ENCODE measurements at places on chromosomes 3 and 15. TPM values are rescaled to one million over a fixed set of nuclear protein-coding genes. Genes with fewer than 3 reads are reported as not detected.

The LMAN1L gene
- not detected for total RNA-seq

The SERPINI2 gene
- not detected for total RNA-seq

The QRICH1 gene
- total RNA-seq, result 53.6 TPM

The KCNMB2 gene
- not detected for total RNA-seq

The ZNF619 gene
- 4.9 TPM for total RNA-seq

DNA sequence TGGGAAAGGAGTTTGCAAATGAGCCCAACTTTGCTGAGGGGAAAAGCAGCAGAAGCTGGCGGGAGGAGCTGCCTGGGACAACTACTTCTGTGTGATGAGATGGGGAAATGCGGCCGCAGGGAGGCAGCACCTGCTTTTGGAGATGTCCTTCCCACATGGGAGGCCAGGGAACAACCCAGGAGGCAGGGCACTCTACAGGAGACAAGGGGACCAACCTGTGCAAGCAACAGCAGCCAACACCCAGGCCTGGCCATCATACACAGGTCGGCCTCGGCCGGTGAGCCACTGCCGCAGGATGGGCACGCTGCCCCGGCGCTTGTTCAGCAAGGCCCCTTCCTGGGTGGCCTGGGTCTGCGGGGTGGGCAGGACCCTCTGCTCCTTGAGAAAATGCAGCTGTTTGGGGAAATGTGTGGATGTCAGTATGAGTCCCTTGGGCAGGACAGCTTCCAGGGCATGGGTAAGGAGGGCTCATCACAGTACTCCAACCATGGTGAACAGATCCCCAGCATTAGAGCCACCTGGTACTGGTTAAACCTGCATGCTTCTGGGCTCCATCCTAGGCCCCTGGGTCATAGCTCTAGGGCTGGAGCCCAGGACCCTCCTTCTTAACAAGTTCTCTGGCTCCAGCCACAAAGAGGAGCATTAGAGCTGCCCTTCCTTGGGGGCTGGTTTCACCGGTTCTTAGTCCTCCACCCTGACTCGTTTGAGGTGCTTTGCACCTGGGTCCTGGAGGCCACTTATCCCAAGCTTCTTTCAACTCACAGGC is 11.6 kb downstream of the EPB42 start:
- DNase-seq, result no peak

DNA sequence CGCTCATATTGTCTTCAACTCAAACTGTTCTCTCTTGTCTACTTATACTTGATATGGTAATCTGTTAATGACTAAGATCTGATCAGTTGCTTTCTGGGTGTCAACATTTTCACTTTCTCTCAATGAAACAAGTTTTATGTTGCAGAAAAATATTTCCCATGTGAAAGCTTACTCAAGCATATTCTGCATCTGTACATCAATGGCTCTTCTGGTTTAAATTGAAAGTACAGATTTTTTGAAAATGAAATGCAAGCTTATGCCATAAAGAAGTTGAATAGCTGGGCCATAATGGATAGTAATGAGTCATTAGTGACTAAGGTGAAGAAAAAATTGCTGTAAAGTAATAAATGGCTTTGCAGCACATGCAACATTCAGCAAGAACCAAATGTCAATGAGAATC is 140.7 kb downstream of the BCHE start:
- no peak for DNase-seq

GRCh38 chr15:38885471-38885952 is 320.9 kb upstream of the RASGRP1 start:
- DNase-seq, result no peak

GRCh38 chr3:20054549-20054987 is 14.3 kb downstream of the KAT2B start:
- peak; percentile 100 for DNase-seq

- DNase-seq, result peak; percentile 57
Observed at GRCh38 chr15:87777054-87777561, 479.4 kb downstream of the NTRK3 start.

DNA sequence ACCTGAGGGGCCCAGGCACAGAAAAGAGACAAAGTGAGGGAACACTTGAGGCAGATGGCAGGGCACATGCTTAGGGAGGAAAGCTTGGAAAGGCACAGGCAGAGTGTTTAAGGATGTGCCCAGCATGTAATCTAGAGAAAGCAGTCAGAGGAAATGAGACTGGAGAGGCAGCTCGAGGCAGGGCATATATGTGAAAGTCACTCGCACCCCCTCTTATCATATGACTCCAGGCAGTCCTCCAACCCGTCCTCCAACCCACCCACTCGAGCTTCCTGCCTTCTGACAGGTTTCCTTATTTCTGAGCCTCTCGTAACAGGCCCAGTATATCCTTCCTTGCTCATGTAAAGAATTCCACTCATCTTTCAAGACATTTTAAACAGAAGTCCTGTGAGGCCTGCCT is 294.0 kb downstream of the SOX2 start:
- DNase-seq, result no peak

DNA sequence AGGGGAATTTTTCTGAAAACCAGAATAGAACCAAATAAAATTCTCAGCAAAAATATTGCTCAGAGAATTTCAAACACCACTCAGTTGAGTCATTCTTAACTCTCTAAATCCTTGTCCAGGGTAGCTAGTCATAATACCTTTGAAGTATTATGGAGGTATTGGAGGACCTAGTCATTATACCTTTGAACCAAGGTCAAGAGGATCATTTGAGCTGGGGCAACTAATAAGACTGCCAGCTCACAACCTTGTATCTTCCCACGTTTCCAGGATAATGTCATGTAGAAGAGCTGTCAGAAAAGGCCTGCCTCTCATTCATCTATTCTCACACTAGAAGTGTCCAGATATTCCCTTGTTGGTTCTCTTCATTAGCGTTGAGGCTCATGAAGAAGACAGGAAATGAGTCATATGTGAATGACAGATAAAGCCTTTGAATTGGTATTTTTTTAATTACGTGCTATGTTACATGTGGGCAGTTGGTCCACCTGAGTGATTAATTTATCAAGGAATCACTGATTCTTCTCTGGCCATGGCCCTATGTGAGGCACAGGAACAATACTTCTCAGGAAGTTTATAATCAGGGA is 48.3 kb downstream of the TOPAZ1 start:
- DNase-seq, result no peak

DNA sequence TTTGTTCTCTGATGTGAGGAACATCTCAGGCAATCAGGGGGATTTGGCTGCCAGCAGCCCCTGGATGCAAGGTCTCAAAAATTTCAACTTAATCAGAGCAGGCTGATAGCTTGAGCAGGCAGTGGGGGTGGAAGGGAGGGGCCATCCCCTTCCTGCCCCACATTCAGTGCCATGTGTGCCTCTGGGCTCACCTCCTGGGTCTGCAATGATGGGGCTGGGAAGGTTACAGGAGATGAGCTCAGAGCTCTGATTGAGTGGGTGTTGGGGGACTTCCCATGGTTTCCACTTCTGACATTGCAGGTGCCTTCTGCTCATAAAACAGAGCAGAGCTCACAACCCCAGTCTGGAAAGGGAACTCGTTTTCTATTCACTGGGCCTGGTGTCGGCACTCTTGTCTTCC is 37.0 kb downstream of the PARP16 start:
- DNase-seq, result no peak

GRCh38 chr3:50264383-50264963 is 4.5 kb upstream of the SEMA3B start:
- DNase-seq, result no peak

DNA sequence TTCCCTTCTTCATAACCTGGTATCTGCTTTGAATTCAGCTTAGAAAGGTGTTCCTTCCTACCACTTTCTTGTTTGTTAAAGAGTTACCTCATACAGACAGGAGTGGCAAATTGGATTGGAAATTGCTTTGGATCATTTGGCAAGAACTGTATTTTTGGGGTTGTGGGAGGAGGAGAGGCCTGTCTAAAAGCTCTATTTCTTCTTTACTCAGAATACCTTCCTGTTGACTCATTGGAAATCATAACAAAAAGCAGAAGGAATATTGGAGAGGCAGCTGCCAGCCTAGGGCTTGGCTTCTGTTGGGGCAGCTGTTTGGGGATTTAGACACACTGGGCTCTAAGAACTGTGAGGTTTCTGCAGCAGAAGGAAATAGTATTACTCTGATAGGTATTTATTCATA is 14.2 kb downstream of the IQGAP1 start:
- DNase-seq, result no peak

GRCh38 chr3:53799338-53799865 is 46.8 kb downstream of the CHDH start:
- no peak for DNase-seq

DNA sequence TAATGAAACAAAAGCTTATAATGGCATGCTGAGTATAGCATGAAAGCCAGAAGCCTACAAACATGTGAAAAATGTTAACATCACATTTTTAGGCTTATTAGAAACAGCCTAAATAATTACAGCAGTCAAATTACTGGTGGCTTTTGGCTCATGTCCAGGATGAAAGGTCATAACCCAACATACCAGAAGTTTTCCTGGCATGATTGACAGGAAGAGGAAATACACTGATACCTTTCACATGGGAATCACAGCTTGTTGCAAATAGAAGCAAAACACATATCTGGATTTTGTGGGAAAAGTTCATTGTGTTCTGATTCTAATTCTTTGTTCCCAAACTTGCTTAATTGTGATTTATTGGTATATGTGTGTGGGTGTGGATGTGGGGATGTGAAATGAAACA is 393.5 kb upstream of the ARRDC4 start:
- no peak for DNase-seq

- no peak for DNase-seq
Observed at GRCh38 chr15:32859251-32859650, 141.4 kb downstream of the GREM1 start.

DNA sequence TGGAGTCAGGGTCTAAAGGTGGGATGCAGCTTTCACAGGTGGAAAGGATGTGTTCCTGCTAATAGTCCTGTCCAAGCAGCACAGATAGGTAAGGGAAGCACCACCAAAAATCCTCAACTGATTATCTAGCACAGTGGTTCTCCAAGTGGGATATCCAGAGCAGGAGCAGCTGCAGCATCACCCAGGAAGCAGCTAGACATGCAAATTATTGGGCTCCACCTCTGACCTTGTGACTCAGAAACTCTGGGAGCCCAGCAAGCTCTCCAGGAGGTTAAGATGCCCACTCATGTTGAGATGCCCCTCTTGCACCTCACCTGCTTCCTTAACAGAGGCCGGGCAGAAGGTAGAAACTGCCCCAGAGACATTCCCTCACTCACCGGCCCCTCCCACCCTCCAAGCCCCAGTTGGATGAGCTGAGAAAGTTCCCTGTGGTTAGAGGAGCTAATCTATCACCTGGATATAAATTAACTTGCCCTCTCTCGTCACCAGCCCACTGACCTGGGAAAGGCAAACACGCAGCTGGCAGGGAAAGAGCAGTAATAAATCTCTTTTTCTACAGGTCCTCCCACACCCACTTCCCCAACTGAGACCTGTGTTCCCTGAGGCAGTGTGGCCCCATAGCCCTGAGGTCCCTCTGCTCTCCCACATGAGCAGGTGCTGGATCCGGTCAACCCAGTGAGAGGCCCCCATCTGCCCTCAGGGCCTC is 39.3 kb downstream of the ADCY5 start:
- no peak for DNase-seq

DNA sequence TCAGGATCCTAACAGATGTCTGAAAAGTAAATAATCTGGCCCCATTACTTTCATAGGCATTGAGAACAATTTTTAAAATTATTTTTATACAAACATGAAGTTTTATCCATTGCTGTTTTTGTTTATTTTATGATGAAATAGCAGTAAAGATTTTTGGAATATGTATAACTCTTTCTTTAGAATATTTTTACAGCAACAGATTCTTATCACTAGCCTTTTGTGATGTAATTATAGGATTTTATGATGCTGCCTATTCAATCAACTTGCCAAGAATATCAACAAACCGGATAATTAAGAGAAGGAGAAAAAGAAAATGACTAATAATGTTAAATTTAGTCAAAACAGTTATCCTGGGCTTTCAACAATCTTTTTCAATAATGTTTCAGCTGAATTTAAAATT is 386.3 kb downstream of the ZIC1 start:
- DNase-seq, result no peak

Measured in epithelial cell of proximal tubule (primary cell).